ENCODE measurements at places on chromosomes 1 and 21. TPM values are rescaled to one million over a fixed set of nuclear protein-coding genes. Genes with fewer than 3 reads are reported as not detected.

DNA sequence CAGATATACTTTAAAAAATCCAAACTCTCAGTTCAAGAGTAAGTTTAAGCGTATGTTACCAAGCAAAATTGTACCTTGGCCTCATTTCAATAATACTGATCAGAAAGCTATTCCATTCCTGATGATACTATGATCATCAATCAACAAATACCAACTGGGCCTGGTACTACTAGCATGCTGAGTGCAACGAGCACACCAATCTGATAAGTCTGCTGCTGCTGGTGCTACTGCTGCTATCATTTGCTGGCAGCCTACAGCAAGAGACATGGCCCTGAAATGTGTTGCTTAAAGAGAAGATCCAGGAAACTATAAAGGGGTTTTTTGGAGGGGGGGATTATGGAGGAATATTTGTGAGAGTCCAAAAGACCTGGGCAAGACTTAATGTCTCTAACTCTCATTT lies 39.7 kb downstream of the NME7 start:
- DNase-seq: no peak

ATP6V1G3 gene
- not detected for total RNA-seq

KRTAP12-2 gene
- not detected for total RNA-seq

DNA sequence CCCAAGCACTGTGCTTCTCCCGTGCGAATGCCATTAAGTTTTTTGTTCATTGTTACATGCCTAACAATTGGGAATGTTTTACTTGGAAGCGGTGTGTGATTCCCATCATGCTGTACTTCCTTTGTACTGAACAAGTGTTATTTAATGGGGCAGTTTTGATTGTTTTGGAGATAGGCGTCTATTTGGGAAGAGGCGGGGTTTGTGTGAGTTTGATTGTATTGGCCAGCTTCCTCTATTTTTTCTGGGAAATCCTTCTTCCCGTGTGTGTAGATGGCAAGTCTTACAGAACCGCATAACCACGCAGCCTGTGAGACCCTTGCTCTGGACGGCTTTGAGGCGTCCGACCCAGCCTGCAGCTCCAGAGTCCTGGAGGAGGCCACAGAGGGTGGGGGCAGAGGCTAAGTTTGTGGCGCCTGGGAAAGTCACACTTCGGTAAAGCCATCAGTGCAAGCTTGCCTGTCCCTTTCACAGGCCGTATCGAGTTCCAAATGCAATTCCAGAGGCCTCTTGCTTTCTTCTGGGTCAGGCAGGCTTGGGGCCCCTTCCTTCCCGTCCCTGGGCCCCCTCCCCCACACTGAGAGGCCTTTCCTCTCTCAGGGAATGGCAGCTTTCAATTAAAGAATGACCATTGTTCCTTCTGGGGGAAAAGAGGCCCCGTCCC lies 210.3 kb downstream of the TOMM20 start:
- no peak for DNase-seq
